ENCODE measurements at places on chromosomes 13 and 19. TPM values are rescaled to one million over a fixed set of nuclear protein-coding genes. Genes with fewer than 3 reads are reported as not detected.

The SLAIN1 gene
- total RNA-seq = 52.7 TPM

The CEACAM5 gene
- not detected for total RNA-seq

The CRX gene
- not detected for total RNA-seq

The FCER2 gene
- 2.3 TPM for total RNA-seq

The LILRB5 gene
- total RNA-seq = 0.22 TPM

The ZNF85 gene
- total RNA-seq = 12.5 TPM

The CELF5 gene
- total RNA-seq = 0.23 TPM

The LHB gene
- total RNA-seq = not detected

The TMTC4 gene
- 31.4 TPM for total RNA-seq

The CDC37 gene
- total RNA-seq = 155 TPM

The ZNF345 gene
- total RNA-seq = 16.0 TPM

The CLDN10 gene
- total RNA-seq = not detected

The ICAM5 gene
- total RNA-seq = not detected

The EXOC3L2 gene
- total RNA-seq = not detected

The DDA1 gene
- 31.2 TPM for total RNA-seq

The C19orf85 gene
- not detected for total RNA-seq

The CCDC70 gene
- total RNA-seq = not detected

The ZNF442 gene
- 7.4 TPM for total RNA-seq

The MEF2B gene
- 3.6 TPM for total RNA-seq

The PROZ gene
- total RNA-seq = not detected

The IPO5 gene
- 94.1 TPM for total RNA-seq

The PSG5 gene
- not detected for total RNA-seq

The AP1M2 gene
- not detected for total RNA-seq

The LILRB2 gene
- 0.47 TPM for total RNA-seq

The CNN1 gene
- not detected for total RNA-seq

The S1PR5 gene
- 0.85 TPM for total RNA-seq

The BEST2 gene
- total RNA-seq = not detected

The MYPOP gene
- 10.9 TPM for total RNA-seq

The ABCC4 gene
- 9.2 TPM for total RNA-seq

The CEACAM1 gene
- 1.3 TPM for total RNA-seq

The DNAJB1 gene
- 165 TPM for total RNA-seq

The AMER2 gene
- total RNA-seq = not detected

The RNF113B gene
- total RNA-seq = not detected

The POU2F2 gene
- total RNA-seq = 88.5 TPM

All from naive thymus-derived CD8-positive, alpha-beta T cell (primary cell).